ENCODE measurements at places on chromosomes 13 and 19. TPM values are rescaled to one million over a fixed set of nuclear protein-coding genes. Genes with fewer than 3 reads are reported as not detected.
A peak's percentile ranks its signal among the peaks of the same experiment; 100 is the strongest.

DCLK1 gene
- total RNA-seq: 71.9 TPM

DNA sequence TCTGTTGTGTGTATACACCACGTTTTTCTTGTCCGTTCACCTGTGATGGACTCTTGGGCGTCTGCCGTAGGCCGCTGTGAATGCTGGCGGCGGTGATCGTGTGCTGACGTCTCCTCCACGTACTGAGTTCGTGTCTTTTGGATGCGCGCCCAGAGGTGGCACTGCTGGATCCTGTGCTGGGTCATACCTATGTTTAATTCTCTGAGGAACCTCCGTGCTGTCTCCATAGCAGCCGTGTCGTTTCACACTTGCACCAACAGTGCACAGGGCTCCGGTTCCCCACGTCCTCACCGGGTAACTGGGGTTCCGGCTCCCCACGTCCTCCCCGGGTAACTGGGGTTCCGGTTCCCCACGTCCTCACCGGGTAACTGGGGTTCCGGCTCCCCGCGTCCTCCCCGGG, 56.2 kb downstream of the ATP11A start:
- no peak overlapping the region for H3K27ac ChIP-seq
- H3K4me1 ChIP-seq: peaks cover 3% of the 10 kb centered on the region
- no peak for DNase-seq
- H3K36me3 ChIP-seq: no peaks in the 10 kb centered on the region
- no peak overlapping the region for H3K4me3 ChIP-seq
- no peaks in the 10 kb centered on the region for H3K27me3 ChIP-seq

- no peak overlapping the region for H3K27ac ChIP-seq
- peaks cover 39% of the 10 kb centered on the region for H3K36me3 ChIP-seq
- no peak overlapping the region for H3K4me3 ChIP-seq
- no peaks in the 10 kb centered on the region for H3K4me1 ChIP-seq
- H3K27me3 ChIP-seq: no peaks in the 10 kb centered on the region
Observed at GRCh38 chr13:36979361-36980050, 19.6 kb downstream of the ALG5 start.

DNA sequence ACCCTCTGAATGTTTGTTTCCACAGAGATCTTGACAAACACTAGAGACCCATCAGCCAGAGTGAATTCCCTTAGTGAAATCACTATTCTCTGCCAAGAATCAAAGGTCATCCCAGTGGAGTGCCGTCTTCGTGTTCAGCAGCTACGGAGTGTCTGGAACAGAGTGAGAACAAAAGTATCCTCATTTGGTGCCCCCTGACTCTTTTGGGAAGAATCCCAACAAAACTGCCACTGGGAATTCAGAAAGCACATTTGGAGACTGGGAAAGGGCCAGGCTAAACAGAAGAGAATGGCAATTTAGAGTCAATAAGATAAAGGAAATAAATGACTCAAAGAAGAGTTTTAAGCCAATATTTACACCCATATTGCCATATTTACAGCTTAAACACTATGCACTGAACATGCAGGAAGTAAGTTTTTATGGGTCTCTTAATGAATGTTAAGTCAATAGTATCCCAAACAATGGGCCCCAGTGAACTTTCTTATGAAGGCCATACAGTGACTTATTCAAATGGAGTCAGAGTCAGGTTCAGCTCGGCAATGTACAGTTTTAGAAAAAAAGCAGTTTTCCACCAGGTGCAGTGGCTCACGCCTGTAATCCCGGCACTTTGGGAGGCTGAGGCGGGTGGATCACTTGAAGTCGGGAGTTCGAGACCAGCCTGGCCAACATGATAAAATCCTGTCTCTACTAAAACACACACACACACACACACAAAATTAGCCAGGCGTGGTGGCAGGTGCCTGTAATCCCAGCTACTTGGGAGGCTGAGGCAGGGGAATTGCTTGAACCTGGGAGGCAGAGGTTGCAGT, 392.6 kb downstream of the KLF5 start:
- H3K36me3 ChIP-seq: no peaks in the 10 kb centered on the region
- no peaks in the 10 kb centered on the region for H3K27me3 ChIP-seq
- H3K4me1 ChIP-seq: no peaks in the 10 kb centered on the region

DNA sequence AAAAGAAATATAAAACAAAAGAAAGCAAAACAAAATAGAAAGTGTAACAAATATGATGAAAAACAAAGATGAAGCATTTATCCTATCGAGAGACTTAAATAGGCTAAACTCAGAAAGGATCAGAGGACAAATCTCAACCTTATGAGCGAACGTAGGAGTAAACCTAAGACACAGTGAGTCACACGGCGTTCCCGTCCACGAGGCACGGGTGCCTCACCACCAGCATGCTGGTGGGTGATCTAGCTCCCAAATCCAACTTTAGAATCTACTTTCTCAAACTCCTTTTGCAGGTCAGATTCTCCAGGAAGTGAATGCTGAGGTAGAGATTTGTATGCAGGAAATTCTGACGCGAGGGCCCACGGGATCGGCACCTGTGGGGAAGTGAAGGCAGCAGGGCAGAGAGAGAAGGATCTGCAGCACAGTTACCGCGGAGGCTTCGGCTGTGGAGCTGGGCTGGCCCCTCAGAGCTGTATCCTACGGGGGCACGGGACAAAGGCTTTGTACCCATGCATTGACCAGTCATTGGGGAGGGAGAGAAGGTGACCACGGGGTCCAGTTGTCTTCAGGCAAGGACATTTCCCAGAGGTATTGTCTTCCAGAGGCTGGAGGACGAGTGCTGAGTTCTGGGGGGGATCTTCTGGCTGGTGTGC, 7.5 kb upstream of the MIER2 start:
- H3K27me3 ChIP-seq: peaks cover 3% of the 10 kb centered on the region
- no peak overlapping the region for H3K4me3 ChIP-seq
- no peaks in the 10 kb centered on the region for H3K36me3 ChIP-seq
- H3K27ac ChIP-seq: no peak overlapping the region
- no peaks in the 10 kb centered on the region for H3K4me1 ChIP-seq
- no peak for DNase-seq

DNA sequence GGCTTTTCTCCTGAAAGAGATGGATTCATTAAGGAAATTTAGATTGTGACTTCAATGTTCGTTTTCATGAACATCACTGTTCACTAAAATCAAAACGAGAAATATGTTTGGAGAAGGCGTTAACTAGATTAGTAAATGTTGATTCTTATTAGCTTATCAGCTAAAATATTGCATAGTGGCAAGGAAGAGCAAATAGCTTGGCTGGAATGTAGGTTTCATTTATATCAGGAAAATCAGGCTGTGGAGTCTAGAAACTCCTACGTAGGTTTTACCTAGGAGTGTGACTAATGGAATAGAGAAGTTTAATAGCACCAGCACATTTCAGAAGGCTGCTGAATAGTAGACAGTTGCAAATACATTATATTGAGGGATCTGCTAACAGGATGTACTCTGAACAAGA, 344.9 kb downstream of the LIG4 start:
- peaks cover 12% of the 10 kb centered on the region for H3K4me1 ChIP-seq
- peaks cover 32% of the 10 kb centered on the region for H3K27me3 ChIP-seq
- DNase-seq: no peak
- no peaks in the 10 kb centered on the region for H3K36me3 ChIP-seq

SH2D3A gene
- 0.13 TPM for total RNA-seq

- no peak overlapping the region for H3K27ac ChIP-seq
- H3K4me3 ChIP-seq: no peak overlapping the region
- peaks cover 4% of the 10 kb centered on the region for H3K4me1 ChIP-seq
- no peaks in the 10 kb centered on the region for H3K36me3 ChIP-seq
- H3K27me3 ChIP-seq: no peaks in the 10 kb centered on the region
Observed at GRCh38 chr13:44768239-44768638, 192.1 kb upstream of the TSC22D1 start.

SYCN gene
- total RNA-seq: not detected

CADM4 gene
- 7.8 TPM for total RNA-seq

CAPN12 gene
- 0.62 TPM for total RNA-seq

PLD3 gene
- 255 TPM for total RNA-seq

DNA sequence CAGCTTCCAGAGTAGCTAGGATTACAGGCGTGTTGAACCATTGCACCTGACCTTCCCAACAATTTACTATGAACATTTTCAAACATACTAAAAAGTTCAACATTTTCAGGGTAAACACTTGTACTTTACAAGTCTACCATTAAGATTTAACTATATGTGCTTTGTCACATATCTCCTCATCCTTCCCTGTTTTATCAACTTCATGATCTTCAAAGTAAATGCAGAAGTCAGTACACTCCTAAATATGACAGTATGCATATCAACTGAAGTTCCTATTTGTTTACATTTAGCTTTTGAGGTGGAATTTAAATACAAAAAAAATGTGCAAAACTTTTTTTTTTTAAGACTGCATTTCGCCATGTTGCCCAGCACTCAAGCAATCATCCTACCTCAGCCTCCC, 18.5 kb downstream of the LNX2 start:
- H3K4me1 ChIP-seq: no peaks in the 10 kb centered on the region
- H3K36me3 ChIP-seq: no peaks in the 10 kb centered on the region
- no peak for DNase-seq
- no peaks in the 10 kb centered on the region for H3K27me3 ChIP-seq
- H3K27ac ChIP-seq: no peak overlapping the region
- no peak overlapping the region for H3K4me3 ChIP-seq

DNA sequence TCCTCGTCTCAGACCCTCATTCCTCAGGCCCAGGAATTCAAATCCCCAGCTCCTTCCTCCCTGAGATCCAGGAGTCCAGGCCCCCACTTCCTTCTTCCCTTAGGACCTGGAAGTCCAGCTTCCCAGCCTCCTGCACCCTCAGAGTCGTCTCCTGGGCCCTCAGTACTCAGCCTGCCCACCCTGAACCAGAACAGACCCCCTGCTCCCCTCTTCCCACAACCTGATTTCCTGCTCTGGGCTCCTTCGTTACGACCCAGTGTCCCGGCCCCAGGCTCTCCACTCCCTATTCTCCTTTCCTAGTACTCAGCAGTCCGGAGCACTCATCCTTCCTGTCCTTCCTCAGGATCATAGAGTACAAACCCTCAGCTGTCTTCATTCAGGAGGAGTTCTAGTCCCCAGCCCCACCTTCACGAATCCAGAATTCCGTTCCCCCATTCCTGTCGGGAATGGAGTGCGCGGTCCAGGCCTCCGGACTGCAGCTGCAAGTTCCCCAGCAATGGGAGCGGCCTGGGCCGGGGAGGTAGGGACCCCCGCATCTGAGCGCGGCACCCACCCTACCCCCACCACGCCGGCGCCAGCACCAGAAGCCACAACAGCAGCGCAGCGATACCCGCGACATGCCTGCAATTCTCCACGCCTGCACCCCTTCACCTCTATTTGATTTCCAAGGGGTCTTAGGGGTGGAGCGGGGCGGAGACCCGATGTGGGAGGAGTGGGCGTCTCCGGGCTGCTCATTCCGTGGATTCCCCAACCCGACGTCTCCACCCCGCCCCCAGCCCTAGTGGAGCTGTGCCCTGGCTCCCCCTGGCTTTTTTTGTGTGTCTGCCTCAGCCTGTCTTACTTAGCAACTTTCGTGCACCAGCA, 12.7 kb downstream of the EGLN2 start:
- peaks cover 28% of the 10 kb centered on the region for H3K36me3 ChIP-seq
- DNase-seq: peak; percentile 51
- peak overlapping the region; percentile 80 for H3K27ac ChIP-seq
- peaks cover 33% of the 10 kb centered on the region for H3K4me1 ChIP-seq

GRCh38 chr13:98783856-98784478, 31.5 kb upstream of the SLC15A1 start:
- no peak overlapping the region for H3K4me3 ChIP-seq
- H3K27ac ChIP-seq: no peak overlapping the region
- no peaks in the 10 kb centered on the region for H3K4me1 ChIP-seq
- H3K36me3 ChIP-seq: no peaks in the 10 kb centered on the region
- DNase-seq: no peak

ACER1 gene
- not detected for total RNA-seq

CD22 gene
- total RNA-seq: 3.3 TPM

GTPBP3 gene
- total RNA-seq: 7.6 TPM

DNA sequence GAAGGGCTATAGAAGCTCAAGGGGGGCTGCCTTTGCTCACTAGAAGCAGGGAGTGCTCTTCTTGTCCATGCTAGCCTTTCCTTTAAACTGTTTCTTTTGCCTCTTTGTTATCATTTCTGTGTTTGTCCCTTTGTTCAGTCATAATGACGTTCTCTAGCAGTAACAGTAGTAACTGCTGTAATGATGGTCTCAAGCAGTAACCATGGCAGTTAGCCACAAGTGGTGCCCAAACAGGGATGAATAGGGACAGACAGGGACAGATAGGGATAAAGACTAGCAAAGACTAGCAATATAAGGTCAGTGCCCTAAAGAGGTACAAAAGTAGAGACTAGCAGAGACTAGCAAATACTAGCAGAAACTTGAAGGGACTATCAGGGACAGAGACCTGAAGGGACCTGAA, 869.0 kb upstream of the PRR20A start:
- no peak overlapping the region for H3K27ac ChIP-seq
- H3K4me3 ChIP-seq: no peak overlapping the region
- H3K4me1 ChIP-seq: no peaks in the 10 kb centered on the region
- DNase-seq: no peak

- peaks cover 6% of the 10 kb centered on the region for H3K4me1 ChIP-seq
- H3K4me3 ChIP-seq: peak overlapping the region; percentile 96
- no peaks in the 10 kb centered on the region for H3K27me3 ChIP-seq
- no peaks in the 10 kb centered on the region for H3K36me3 ChIP-seq
- peak overlapping the region; percentile 70 for H3K27ac ChIP-seq
Observed at GRCh38 chr13:72726726-72727416, 558 bp downstream of the MZT1 start.

GRCh38 chr19:3034656-3035541, 5.8 kb upstream of the TLE2 start:
- H3K27me3 ChIP-seq: peaks cover 22% of the 10 kb centered on the region
- DNase-seq: no peak
- peak overlapping the region; percentile 32 for H3K4me3 ChIP-seq
- H3K36me3 ChIP-seq: no peaks in the 10 kb centered on the region
- peak overlapping the region; percentile 45 for H3K27ac ChIP-seq

- no peak overlapping the region for H3K27ac ChIP-seq
- H3K4me1 ChIP-seq: no peaks in the 10 kb centered on the region
- H3K27me3 ChIP-seq: no peaks in the 10 kb centered on the region
- no peak for DNase-seq
- no peak overlapping the region for H3K4me3 ChIP-seq
Observed at GRCh38 chr13:90375851-90376250, 971.6 kb upstream of the MIR17HG start.

GRCh38 chr19:2543463-2544442, 67.8 kb downstream of the GADD45B start:
- H3K27ac ChIP-seq: peak overlapping the region; percentile 96
- no peaks in the 10 kb centered on the region for H3K36me3 ChIP-seq
- DNase-seq: peak; percentile 97
- H3K27me3 ChIP-seq: peaks cover 2% of the 10 kb centered on the region
- peak overlapping the region; percentile 9 for H3K4me3 ChIP-seq

- no peaks in the 10 kb centered on the region for H3K27me3 ChIP-seq
- no peak overlapping the region for H3K4me3 ChIP-seq
- peaks cover 41% of the 10 kb centered on the region for H3K4me1 ChIP-seq
- peak; percentile 59 for DNase-seq
Observed at GRCh38 chr19:13881251-13881691, 4.3 kb downstream of the NANOS3 start.

STOML3 gene
- total RNA-seq: 0.04 TPM

GRCh38 chr13:114151565-114152284, 19.3 kb upstream of the RASA3 start:
- no peak overlapping the region for H3K27ac ChIP-seq
- no peak overlapping the region for H3K4me3 ChIP-seq
- H3K36me3 ChIP-seq: no peaks in the 10 kb centered on the region
- H3K27me3 ChIP-seq: peaks cover 2% of the 10 kb centered on the region
- peaks cover 10% of the 10 kb centered on the region for H3K4me1 ChIP-seq

Measured in muscle of leg (tissue), 16 donors.